Pancreas (tissue), 10 donors: ENCODE measurements at places on chromosomes 5 and 9. TPM values are rescaled to one million over a fixed set of nuclear protein-coding genes. Genes with fewer than 3 reads are reported as not detected.

CNTNAP3 gene
- total RNA-seq = 0.98 TPM

KLF4 gene
- 9.4 TPM for total RNA-seq

FIBCD1 gene
- not detected for total RNA-seq

PIP5KL1 gene
- 1.1 TPM for total RNA-seq

GRHPR gene
- total RNA-seq = 40.9 TPM

TLE1 gene
- total RNA-seq = 38.9 TPM

SLC6A18 gene
- total RNA-seq = not detected

FAM151B gene
- 2.5 TPM for total RNA-seq

MRPL50 gene
- total RNA-seq = 4.0 TPM

CNTLN gene
- total RNA-seq = 2.1 TPM

ZNF608 gene
- 12.1 TPM for total RNA-seq

XRCC4 gene
- total RNA-seq = 3.7 TPM

ADAMTSL2 gene
- 3.5 TPM for total RNA-seq

AGTPBP1 gene
- 7.4 TPM for total RNA-seq

KIAA0825 gene
- 3.1 TPM for total RNA-seq

SELENOP gene
- total RNA-seq = 99.9 TPM

PLPP7 gene
- total RNA-seq = 0.79 TPM

HTR1A gene
- not detected for total RNA-seq

SPOCK1 gene
- 5.9 TPM for total RNA-seq

SREK1IP1 gene
- total RNA-seq = 9.2 TPM

JMY gene
- total RNA-seq = 7.0 TPM

KLHL3 gene
- total RNA-seq = 4.7 TPM

RNF145 gene
- total RNA-seq = 29.5 TPM

FOXD4L4 gene
- total RNA-seq = 0.29 TPM

POLK gene
- 9.8 TPM for total RNA-seq

CARTPT gene
- total RNA-seq = not detected

NTNG2 gene
- 2.5 TPM for total RNA-seq
